ENCODE measurements at places on chromosomes 3 and 15.

- no peak for DNase-seq
Observed at GRCh38 chr3:126609909-126610308, 45.0 kb downstream of the TXNRD3 start.

- DNase-seq: no peak
Observed at GRCh38 chr3:194632809-194633348, 340 bp downstream of the TMEM44 start.

- DNase-seq: no peak
Observed at GRCh38 chr3:53144862-53145712, 14.9 kb upstream of the RFT1 start.

DNA sequence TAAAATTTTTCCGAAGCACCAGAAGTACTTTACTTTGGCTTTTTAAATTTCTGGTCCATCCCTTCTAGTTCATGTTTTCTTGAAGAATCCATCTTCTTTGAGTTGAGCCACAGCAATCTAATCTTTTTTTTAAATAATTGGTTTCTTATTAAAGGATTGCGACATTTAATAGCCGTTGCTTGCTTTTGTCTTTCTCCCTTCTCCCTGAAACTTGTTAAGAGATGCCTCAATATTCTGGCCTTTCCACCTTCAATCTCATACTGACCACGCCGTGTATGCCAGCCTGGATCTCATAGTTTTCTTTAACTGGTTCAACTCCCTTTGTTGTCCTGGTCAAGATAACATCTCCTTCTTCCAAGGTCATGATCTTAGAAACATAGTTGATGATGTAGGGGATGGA is 18.4 kb upstream of the RPLP1 start:
- DNase-seq: no peak

DNA sequence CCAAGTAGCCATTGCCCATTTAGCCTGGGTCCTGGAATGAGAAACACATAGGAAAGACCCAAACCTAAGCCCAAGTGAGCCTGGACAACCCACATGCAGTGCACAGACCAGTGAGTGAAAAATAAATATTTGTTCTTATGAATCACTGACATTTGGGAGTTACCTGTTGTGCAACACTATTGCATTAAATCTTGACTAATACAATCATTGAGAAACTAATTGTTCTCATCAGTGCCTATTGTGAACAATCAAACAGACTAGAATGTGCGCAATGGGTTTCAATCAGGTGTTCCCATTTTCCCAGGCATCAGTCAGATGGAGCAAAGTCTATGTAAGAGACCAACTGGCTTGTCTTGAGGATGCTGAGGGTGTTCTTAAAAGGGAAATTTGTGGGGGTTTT is 54.7 kb upstream of the CNOT10 start:
- no peak for DNase-seq

DNA sequence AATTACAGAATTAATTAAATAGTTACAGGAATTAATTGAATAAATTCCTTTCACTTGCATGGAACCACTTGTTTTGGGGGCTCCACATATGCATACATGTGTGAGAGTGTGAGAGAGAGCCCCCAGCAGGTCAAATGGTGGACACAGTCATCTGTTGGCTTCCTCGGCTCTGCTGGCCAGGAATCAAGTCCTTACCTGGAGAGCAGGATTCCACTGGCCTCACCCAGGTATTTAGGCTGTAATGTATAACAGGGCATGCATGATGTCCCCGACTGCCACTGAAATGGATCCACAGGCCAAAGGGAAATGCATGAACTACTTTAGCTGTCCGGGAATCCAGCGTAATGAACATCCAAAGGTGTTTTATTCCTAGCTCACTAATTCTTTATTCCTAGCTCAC is 139.7 kb upstream of the SMAD3 start:
- DNase-seq: no peak

DNA sequence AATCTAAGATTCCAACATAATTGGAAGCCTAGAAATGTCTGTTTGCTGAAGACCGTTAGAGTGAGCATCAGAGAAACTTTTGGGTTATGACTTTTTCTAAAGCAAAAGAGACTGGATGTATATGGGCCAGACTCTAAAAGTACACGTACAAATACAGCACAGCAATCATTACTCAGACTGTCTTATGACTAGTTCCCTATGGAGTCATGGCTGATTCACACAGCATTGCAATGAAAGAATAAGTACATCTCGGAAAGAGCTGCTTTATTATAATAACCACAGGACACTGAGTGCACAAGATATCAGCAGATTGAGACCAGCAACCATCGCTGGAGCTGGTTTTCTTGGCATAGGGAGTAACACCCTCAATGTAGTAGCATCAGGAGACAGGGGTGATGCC is 618.6 kb downstream of the NLGN1 start:
- no peak for DNase-seq

- no peak for DNase-seq
Observed at GRCh38 chr15:92112180-92112579, 258.7 kb downstream of the SLCO3A1 start.

DNA sequence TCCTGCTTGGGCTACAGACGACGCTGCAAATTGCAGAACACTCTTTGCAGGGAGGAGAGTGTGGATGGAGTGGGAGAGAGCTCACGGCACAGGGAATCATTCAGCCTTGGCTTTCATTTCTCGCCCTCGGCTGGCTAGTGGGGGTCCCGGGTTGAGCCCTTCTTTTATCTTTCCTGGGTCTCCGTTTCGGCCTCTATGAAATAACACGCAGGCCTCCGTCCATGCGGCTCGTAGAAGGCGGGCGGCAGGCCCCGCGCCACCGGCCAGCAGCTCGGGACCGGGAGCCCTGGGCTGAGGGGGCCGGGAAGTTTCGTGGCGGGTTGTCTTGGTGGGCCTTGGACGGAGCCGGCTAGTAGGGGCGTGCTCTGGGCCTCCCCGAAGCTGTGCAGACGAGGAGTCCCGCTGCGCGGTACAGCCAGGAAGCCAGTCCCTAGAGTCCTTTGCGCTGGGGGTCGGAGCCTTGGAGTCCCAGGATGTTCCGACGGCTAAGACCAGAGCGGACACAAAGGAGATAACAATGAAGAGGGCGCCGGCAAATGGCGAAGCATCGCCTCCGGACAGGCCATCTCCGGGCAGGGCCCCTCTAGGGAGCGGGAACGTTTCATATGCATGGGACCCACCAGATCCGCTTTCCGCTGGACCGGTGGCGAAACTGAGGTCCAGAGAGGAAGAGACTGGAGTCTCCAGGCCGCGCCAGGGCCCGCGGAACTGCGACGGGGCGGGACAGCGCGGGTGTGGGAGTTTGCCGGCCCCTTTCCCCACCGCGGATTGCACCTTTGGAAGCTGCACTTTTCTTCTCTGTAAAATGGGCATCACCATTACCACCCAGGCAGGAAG is 4.3 kb downstream of the RNU6-1 start:
- DNase-seq: peak; percentile 37

GRCh38 chr3:142597906-142598305 is 1.7 kb downstream of the PLS1 start:
- no peak for DNase-seq

DNA sequence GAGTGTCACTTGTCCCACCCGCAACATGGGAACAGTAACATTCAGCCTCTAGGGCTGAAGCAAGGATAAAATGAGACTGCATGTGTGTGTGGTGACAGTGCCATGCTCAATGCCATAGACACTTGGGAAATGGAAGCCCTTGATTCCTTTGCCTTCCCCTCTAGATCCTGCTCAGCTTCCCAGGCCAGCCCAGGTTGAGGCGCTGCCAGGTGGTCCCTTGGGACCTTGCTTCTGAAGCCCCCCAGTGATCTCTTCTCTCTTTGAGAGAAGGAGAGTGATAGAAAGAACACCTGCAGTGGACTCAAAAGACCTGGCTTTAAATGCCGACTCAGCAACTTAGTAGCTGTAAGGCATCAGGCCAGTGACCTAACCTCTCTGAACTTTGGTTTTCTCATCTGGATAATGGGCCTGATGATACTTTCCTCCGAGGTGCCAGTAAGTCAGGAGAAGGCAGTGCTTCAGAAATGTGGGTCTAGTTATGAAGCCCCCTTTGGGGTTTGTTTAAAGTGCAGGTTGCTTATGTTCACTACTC is 144.5 kb downstream of the RPLP1 start:
- no peak for DNase-seq

- no peak for DNase-seq
Observed at GRCh38 chr3:30826531-30826942, 67.9 kb downstream of the GADL1 start.

GRCh38 chr3:32841867-32842470 is 24.2 kb downstream of the TRIM71 start:
- DNase-seq: no peak

DNA sequence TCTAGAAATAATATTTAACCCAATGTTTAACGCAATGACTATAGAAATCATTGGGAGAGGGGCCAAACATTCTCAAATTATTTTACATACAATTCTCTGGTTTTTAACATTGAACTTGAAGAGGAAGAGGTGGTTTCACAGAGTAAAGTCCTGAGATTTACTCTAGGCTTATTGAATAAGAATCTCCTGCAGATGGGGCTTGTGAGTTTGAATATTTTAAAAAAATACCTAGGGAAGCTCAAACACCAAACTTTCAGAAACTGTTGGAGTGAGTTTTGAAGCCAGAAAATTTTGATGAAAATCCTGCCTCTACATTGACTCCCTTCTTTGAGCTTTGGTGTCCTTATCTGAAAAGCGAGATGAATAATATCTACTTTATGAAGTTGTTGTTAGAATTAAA is 906.6 kb downstream of the TUSC7 start:
- no peak for DNase-seq

DNA sequence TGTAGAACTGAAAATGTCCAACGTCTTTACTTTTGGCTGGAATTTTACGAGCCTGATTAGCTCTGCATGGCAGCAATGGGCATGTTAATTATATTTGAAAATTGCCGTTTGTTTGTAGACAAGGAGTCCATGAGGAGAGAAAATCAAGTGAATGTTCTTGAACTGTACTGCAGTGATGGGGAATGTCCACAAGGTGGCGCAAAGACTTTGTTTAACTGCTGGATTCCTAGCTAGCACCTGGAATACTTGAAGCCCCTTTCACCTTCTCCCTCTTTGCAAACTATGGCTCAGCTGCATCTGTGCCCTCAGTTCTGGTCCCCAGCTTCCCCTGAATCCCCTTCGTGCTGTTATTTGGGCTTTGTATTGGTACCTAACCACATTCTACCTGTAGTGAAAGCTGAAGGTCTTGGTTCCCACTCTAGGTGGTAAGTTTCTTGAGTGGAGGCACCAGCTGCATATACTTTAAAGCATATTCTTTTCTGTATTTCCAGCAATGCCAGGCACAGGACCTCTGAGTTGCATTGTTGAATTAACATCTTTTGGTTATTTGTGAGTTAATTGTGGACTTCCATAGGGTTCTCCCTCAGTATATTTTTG is 25.3 kb downstream of the EXOG start:
- peak; percentile 72 for DNase-seq

DNA sequence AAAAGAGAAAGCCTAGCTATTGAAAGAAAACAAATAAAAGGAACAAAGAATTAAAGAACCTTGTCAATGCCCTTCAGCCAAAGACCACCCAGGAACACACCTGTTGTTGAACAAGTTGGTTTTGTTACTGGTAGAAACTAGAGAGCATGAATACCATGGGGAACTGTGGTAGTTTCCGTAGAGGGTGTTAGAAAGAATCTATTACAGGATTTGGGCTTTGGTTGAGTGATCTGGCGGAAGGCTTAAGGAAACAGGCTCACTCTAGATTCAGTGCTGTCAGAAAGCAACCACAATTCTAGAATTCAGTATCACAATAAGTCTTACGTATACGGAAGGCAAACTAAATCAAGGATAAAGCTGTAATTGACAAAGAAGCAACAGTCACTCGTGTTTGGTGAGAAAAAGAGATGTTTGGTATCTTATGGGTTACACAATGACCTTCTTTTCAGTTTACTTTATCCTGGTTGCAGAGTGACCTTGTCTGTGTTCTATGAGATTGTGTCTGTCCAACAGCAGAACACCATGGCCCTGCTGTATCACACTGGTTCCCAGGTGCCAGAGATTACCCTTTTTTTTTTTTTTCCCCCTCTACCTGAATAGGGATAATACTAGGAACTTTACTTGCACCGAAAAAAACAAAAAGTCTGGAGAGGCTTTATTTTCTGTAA is 265.9 kb downstream of the SHQ1 start:
- no peak for DNase-seq

Data from CD4-positive, alpha-beta T cell treated with Interleukin-6 for 4 hours (primary cell).